Left forelimb (tissue), 1 donor: ENCODE measurements at places on chromosomes 13 and 19.

GRCh38 chr19:16714702-16715287 is 4.9 kb upstream of the NWD1 start:
- DNase-seq, result no peak

DNA sequence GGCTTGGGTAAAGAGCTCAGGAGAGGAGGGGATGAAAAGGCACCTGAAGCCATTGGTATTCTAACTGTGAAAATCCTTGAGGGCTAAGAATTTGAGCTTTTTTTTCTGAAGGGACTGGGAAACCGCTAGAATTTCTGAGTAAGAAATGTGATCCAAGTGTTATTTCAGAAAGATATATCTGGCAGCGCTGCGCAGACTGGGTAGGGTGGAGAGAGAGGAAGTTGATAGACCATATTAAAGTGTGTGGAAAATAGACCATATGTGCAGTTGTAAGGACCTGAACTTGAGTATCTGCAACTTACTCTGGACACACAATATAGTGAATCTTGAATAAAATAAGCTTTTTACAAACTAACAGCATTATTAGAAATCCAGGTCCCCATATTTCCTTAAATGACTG is 427.4 kb downstream of the NDFIP2 start:
- no peak for DNase-seq

DNA sequence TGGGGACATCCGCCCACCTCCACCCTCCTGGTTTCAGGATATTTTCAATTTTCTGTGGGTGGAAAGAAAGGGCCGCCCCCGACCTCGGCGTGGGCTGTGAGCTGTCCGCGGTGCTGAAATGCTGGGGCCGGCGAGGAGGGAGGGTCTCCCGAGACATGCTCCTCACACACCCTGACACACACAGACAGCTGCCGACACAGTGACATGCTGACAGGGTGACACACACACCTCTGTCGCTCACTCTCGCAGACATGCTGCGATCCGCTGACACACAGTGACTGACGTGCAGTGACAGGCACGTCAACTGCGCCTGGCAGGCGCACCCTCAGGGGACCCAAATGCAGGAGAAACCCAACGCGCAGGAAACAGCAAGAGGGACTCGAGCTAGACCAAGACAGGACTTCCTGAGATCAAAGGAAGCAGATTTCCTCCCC is 25.1 kb upstream of the MEIS3 start:
- no peak for DNase-seq

DNA sequence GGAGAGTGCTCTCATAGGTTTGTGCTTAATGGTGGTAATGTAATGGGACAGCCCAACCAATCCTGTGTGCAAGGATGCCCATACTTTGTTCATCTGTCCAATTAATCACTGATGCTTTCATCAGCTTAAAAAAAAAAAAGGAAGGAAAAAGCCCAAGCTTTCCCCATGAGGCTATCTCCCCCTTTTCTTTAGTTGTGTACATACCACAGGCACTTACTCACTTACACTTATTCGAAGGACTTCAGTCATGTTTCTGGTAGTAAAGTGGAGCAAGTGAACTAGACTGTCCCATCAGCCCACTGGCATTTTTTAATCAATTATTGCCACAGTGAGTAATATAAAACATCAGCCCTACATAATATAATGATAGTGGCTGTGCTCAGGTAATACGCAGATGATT is 183.5 kb upstream of the UFM1 start:
- DNase-seq, result no peak

DNA sequence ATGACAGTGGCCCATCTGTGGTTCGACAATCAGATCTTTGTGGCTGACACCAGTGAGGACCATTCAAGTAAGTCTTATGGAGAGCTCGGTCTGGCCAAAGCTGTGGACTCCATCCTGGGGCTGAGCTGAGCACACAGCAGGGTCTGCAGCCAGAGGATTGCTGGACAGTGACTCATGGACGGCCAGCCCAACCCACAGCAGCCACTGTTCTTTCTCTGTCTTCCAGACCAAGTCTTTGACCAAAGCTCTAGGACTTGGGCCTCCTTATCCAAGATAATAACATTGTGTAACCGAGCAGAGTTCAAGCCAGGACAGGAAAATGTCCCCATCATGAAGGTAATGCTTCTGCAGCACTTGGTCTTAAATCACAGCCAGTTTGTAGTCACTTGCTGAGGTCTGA is 12.4 kb downstream of the ATP12A start:
- DNase-seq, result no peak

GRCh38 chr13:97561182-97561581 is 127.2 kb downstream of the RAP2A start:
- DNase-seq, result no peak

GRCh38 chr13:98480915-98481877 is 95.7 kb downstream of the STK24 start:
- DNase-seq, result peak; percentile 68

DNA sequence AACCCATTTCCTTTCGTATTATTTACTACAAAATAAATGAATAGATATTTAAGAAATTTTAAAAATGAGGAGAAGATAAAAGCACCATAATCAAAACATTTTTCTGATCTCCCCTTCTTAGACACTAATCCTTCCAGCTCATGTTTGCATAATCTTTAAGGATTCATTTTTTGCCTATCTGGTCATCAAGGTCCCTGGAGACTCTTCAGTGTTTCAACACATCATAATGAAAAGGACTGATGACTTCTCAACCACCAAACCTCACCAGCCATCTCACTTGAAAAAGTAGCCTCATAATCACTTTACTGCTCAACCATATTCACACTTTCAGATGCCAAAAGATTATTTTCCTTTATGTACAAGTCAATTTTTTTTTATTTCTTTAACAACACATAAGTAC is 80.1 kb downstream of the DCLK1 start:
- no peak for DNase-seq

- DNase-seq, result no peak
These were observed 2823.7 kb upstream of the PCDH20 start for GRCh38 chr13:64239372-64239771.

DNA sequence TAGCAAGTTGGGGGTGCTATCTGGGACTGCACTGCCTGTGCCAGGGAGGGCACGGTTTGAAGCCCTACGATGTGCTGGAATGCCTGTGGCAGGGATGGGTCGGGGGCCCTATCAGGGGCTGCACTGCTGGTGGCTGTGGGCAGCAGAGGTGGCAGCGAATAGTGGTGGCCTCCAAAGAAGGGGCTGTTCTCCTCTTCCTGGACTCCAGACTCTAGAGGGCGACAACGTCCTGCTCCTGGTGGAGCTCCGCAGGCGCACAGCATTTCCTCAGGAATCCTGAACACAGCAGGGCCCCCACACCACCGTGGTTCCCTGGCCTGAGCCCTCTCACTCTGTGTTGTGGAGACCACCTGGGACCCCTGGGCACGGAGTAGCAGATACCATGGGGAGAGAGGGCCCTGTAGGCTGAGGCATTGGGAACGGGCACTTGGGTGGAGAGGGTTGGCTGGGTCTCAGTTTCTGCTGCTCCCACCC is 145.6 kb downstream of the TNFRSF19 start:
- no peak for DNase-seq

- no peak for DNase-seq
These were observed 3.9 kb upstream of the ADAMTS10 start for GRCh38 chr19:8614455-8614854.

GRCh38 chr13:24276861-24277260 is 32.5 kb upstream of the C1QTNF9 start:
- DNase-seq, result no peak

GRCh38 chr13:41019578-41020347 is 647 bp upstream of the ELF1 start:
- no peak for DNase-seq

DNA sequence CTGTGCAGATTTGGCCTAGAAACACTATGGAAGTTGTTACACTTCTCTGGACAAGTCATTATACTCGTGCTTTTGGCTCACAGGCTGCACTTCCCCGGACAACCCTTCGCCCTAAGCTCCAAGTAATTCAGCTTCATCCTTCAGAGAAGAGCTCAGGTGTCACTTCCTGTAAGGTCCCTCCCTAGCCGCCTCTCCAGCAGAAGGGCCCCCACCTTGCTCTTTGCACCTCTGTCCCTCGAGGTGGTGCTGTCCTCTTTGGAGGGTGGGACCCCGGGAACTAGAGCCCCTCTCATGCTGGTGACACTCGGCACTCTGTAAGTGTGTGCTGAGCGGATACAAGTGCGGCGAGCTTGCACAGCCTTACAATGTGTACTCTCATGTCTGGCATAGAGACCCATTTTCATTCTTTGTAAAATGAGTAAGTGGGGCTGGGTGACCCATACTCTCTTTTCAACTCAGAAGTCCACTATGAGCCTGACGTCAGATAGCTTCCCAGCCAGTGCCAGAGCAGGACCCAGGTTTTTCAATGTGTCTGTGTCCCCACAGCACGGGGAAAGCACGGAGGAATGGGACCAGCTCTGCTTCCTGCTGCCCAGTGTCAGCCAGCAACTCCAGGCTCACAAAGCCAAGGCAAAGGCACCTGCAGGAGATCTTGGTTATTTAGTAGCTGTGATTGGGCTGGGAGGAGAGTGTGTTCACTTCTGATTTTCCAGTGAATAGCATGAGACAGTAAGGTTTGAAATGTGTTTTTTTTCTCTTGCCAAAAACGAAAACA is 26.9 kb downstream of the CHAMP1 start:
- no peak for DNase-seq

GRCh38 chr13:76048131-76048530 is 412.0 kb downstream of the LMO7 start:
- no peak for DNase-seq

DNA sequence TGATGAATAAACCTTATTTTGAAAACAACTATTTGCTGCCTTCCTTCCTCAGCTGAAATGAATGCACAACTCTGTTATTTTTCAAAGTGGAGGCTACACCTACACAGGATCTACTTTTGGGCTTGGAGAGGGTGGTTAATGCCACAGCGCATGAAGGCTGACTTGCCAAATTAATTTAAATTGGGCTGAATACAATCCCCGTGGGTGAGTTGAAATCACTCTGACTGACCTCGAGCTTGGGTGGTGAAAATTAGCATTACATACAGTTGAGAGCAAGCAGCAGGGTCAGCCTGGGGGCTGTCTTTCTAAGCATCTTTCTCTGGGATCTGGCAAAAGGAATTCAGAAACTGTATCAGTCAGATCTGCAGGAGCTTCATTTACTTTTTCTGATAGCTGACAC is 38.5 kb downstream of the TPT1 start:
- no peak for DNase-seq

GRCh38 chr13:114174529-114174961 is 4.5 kb upstream of the CFAP97D2 start:
- no peak for DNase-seq

GRCh38 chr13:65088906-65089305 is 2141.2 kb downstream of the PCDH9 start:
- no peak for DNase-seq

DNA sequence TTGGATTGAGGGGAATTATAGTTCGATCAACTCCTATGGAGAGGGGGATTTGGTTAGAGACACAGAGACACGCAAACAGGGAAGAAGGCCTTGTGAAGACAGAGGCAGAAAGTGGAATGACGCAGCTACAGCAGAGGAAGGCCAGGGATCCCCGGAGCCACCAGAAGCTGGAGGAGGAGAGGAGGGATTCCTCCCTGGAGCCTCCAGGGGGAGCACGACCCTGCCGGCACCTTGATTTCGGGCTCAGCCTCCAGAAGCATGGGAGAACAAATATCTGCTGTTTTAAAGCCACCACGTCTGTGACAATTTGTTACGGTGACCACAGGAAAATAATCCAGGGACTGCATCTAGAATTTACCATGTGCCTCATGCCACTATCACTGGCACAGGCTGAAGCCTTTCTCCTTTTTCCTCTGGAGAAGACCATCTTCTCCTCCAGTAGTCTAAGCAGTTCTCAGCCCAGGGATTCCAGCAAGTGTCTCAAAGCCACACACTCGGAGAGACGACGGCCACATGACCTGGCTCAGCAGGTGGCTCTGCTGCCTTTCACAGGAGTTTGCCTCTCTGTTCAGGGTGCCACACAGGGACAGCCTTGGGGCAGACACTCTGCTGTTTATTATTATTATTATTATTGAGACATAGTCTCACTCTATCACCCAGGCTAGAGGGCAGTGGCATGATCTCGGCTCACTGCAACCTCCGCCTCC is 39.9 kb upstream of the CCNE1 start:
- no peak for DNase-seq

- no peak for DNase-seq
These were observed 45.7 kb upstream of the KATNAL1 start for GRCh38 chr13:30353060-30353459.

DNA sequence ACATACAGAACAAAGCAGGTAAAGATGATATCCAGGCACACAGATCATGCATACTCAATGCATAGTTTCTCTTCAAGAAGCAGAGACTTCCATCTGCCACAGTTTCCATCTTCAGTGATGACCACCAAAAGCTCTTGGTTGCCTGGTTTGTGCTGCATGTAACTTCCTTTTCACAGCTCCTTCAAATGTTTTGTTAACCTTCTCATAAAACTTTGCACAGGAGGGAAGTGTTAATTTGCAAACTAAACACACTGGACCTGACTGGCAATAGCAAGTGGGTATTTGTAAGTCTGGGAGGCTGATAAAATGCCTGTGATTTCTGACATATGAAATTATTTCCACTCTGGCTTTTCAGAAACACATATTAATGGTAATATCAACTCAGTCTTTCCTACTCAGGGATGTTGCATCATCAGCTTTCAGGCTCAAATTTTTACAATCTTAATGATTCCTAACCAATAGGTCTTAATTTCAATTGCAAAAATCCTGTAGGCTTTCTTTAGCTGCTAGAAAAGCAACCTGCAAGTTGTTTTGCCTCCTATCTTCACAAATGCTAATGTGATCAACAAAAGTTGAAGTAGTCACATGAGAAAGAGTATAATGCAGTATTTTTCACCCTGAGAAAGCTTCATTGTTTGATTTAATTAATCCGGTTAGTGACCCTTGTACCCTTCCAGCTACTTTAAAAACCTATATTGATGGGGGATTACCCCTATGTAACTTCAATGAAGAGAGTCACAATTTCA is 575.6 kb downstream of the DIAPH3 start:
- no peak for DNase-seq

GRCh38 chr19:15428956-15429824 is 10.4 kb upstream of the AKAP8L start:
- DNase-seq, result no peak

DNA sequence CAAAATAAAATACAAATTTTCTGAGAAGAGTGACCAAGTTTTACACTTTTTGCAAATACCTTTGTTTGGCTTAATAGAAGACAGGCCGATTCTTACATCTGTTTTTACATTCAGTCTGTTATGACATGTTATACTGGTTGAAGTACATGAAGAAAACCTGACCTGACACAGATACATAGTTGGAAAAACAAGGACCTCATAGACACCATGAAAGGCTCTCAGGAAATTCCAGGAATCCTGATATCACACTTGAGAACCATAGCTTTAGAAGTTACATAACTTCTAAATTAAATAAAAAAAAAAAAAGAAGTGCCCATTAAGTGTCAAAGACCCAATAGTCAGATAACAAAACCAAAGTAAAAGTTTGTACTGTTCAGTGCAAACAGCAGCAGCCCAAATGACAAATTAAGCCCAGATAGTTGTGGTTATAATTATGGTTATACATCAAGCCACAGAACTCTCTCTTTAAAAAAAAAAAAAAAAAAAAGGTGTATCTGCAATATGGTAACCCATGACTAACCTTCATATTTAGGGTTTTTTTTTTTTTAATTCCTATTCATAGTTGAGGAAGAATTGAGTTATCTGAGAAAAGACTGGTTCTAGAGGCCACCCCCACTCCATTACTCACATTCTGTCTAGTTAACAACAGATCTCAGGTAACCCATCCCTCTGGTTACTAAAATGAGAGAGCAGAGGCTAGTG is 19.8 kb downstream of the RBM26 start:
- DNase-seq, result no peak

- no peak for DNase-seq
These were observed 4.1 kb upstream of the CIRBP start for GRCh38 chr19:1264801-1265614.
